Fibroblast of skin of left biceps (primary cell): ENCODE measurements at places on chromosomes 3 and 15.

DNA sequence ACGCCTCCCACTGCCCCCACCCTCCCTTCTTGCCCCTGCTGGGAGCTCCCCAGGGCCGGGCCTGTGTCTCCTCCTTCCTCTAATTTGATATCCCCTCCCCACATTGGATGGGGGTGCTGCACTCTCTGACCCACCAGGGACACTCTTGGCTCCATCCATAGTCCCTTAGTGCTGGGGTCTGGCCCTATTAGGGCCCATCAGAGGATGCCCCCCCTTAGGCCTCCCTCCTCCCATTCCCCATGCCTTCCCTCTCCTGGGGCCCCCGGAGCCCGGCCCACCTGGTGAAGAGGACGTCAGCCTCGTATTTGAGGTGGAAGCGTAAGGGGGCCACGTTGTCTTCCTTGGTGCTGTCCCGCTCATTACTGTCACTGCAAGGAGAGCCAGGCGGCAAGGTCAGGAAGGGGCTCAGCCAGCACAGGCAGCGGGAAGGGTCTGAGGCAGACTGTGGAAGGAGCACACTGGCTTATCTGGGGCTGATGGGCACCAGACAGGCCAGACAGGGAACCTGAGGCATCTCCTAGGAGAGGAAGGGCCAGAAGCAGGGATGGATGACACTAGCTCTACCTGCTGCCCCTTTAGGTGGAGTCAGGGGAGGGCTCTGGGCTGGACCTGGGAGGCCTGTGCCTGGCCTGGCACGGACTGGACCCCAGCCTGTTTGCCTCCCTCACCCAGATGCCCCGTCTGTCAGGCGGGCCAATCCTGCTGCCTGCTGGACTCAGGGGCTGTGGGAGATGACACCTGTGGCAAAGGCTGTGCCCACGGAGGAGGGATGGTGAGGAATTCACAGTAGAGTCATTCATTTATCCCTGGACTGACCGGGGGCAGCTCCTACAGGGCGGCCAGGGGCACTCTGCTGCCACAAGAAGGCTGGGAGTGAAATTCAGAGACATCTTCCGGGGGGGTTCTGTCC lies 36.2 kb downstream of the FEM1B start:
- DNase-seq = no peak

GRCh38 chr3:188789251-188789650 lies 382.5 kb upstream of the TPRG1 start:
- no peak for DNase-seq

GRCh38 chr3:133152681-133153220 lies 114.6 kb downstream of the TMEM108 start:
- no peak for DNase-seq

GRCh38 chr3:20742903-20743552 lies 557.0 kb upstream of the SGO1 start:
- no peak for DNase-seq

- no peak for DNase-seq
Measured at GRCh38 chr15:101469520-101470288, 19.8 kb downstream of the PCSK6 start.

- no peak for DNase-seq
Measured at GRCh38 chr3:119257654-119258410, 17.2 kb upstream of the B4GALT4 start.

- DNase-seq = no peak
Measured at GRCh38 chr3:63800097-63800496, 19.0 kb upstream of the C3orf49 start.

GRCh38 chr15:97961067-97961954 lies 808 bp downstream of the ARRDC4 start:
- no peak for DNase-seq

GRCh38 chr3:66348704-66349103 lies 127.9 kb downstream of the SLC25A26 start:
- no peak for DNase-seq

DNA sequence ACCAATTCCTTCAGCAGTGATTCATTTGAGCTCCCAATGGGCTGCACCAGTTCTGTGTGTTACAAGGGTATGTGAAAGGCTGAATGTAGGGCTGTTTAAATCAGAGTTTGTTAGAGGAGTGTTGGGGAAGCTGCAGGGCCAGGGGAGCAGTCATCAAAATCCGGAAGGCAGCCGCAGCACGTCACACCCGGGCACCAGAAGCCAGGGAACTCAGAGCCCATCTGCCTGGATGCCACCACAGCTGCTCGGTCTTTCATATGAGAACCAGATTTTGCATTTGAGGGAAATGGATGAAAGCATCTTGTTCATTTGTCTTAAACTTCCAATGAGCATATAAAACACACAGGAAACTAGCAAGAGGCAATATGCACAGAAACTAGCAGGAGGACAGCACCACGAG lies 24.2 kb upstream of the NEO1 start:
- DNase-seq = no peak

DNA sequence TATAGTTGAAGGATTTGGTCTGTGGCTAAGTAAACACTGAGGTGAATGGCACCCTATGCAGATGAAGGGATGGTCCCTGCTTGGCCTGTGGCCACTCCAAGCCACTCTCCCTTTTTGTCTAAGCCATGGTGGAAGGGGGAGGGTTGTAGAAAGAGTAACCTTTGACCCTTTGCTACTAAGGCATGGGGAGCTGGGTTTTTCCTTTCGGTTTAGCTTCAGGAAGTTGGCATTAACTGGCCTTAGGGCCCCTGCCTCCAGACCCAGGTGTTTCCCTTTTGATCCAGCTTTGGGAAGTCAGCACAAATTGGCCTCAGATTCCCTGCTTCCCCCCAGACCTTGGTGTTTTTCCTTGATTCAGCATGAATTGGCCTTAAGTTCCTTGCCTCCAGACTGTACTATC lies 49.5 kb downstream of the EFCAB12 start:
- no peak for DNase-seq

DNA sequence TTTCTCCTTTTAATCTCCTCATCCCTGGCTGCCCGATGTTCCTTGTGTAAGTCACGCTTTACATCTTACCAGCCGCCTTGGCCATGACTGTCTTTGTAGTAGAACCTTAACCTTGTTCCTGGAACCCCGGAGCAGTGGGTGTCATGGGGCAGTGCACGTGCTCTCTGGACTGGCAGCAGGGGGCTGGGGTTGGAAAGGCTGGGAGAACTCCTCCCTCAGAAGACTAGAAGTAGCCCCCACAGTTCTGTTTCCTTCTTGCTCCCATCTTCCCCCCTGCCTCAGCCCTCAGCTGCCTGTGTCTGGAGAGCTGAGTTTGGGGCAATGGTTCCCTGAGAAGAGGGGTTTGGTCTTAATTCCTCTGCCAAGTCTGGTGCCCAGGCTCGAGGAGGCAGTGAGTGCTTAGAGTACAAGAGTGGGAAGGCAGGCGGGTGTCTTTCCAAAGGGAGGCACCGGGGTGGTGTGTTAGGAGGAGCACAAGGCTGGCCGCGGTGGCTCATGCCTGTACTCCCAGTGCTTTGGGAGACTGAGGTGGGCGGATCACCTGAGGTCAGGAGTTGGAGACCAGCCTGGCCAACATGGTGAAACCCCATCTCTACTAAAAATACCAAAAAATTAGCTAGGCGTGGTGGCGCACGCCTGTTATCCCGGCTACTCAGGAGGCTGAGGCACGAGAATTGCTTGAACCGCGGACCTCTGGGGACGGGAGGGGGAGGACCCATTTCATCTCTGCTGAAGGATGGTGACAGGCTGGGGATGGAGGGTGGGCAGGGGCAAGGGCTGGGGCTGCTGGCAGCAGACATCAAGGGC lies 100.4 kb downstream of the VGLL4 start:
- no peak for DNase-seq

DNA sequence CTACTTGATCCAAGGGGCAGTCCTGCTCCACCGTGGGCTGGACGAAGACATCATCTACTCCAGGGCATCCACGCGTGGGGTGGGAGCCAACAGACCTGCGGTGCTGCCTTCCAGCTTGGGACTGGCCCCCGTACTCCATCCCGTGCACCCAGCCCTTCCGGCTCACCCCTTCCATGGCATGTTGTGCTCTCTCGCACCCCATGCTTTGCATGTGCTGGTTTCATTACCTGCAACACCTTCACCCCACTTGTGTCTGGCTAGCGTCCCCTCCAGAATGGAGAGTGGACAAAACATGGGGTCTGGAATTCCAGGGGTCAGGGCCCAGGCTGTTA lies 30.2 kb downstream of the SEMA7A start:
- no peak for DNase-seq

DNA sequence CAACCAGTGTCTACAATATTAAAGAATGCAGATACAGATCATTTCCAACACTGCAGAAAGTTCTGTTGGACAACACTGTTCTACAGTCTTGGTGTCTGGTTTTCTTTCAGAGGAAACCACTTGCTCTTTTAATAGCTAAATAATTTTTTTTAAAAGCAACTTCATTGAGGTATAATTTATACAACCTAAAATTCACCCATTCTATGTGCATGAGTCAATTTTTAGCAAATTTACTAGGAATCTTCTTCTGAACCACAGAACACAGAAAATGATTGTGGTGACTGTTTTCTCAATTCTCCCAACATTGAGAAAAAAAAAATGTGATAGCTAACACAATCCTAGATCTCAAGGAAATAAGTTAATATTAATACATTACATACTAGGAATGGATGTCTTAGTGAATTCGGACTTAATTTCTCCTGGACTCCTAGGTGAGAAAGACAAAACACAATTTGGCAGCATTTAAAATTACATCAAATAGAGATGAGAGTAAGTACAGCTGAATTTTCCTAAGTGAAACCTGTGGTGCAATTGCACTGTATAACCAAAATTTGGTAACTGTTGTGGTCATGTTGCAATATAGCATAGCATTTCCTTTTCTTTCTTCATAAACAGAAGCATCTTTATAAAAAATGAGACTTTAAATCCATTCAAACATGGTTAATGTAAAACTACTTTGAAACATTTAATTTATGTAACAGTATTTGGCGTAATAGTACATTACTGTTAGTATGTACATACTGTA lies 15.3 kb upstream of the PLCL2 start:
- DNase-seq = no peak

GRCh38 chr3:99678896-99679295 lies 40.5 kb downstream of the COL8A1 start:
- DNase-seq = no peak

DNA sequence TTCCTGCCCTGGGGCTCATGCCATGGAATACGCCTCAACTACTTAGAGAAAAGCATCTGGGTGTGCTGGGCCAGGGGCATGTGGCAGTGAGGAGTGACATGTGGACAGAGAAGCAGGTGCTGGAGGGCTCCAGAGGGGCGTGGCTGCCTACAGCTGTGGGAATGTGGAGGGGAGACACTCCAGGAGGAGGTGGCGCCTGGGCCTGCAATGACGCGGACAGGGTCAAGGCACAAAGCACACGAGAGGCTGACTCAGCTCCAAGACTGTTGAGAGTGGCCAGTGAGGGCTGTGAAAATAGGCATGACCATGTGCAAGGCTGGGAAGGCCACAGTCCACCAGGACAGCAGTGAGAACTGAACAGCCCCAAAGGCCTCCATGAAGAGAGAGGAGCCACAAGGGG lies 48.5 kb downstream of the PTH1R start:
- no peak for DNase-seq

GRCh38 chr15:99423186-99424130 lies 142.3 kb upstream of the MEF2A start:
- DNase-seq = no peak

DNA sequence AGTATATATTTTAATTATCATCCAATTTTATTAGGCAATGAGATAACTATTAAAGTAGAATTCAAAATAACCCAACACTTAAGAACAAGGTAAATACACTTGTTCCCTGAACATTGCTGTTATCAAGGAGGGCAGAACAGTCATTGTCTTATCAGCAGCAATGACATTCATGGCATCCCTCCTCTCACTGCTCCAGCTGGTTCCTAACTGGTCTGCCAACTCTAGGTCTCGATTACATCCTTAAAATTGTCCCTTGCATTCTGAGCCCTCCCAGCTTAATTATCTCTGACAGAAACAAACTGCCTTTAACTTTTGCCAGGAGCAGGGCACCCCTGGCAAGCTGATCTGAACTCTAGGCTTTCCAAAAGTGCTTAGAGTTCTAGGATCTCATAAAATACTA lies 14.0 kb upstream of the DYNC1LI1 start:
- no peak for DNase-seq

- no peak for DNase-seq
Measured at GRCh38 chr3:101377209-101377608, 56.8 kb upstream of the IMPG2 start.

DNA sequence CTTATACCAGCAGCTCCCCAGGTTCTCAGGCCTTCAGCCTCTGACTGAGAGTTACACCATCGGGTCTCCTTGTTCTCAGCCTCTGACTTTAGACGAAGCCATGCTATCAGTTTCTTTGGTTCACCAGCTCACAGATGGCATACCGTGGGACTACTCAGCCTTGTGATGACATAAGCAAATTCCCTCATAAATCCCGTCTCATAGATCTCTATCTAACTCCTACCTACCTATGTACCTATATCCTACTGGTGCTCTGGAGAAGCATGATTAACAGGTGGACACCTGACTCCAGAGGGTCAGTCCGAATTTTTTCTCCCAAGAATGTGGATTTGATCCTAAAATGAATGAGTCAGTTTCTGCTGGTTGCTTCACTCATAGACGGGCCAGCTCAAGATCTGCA lies 59.1 kb upstream of the CDV3 start:
- DNase-seq = no peak

GRCh38 chr15:80977627-80978036 lies 12.0 kb downstream of the MESD start:
- no peak for DNase-seq

DNA sequence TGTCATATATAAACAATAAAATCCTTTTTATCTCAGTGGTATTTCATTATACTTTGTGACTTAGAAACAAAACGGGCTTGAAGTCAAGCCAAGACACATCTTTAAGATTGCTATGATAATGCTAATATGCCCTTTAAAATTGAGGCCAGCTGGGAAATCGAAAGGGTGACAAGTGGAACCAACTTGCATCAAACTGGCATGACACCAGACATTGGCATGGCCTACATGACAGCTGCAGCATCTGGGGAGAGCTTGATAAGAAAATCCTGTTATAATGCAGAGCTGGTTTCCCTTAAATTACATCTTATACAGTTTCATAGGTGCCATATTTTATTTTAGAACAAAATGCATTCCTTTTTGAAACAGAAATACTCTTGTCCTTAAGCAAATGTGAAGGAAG lies 325.2 kb downstream of the ZBBX start:
- DNase-seq = no peak

DNA sequence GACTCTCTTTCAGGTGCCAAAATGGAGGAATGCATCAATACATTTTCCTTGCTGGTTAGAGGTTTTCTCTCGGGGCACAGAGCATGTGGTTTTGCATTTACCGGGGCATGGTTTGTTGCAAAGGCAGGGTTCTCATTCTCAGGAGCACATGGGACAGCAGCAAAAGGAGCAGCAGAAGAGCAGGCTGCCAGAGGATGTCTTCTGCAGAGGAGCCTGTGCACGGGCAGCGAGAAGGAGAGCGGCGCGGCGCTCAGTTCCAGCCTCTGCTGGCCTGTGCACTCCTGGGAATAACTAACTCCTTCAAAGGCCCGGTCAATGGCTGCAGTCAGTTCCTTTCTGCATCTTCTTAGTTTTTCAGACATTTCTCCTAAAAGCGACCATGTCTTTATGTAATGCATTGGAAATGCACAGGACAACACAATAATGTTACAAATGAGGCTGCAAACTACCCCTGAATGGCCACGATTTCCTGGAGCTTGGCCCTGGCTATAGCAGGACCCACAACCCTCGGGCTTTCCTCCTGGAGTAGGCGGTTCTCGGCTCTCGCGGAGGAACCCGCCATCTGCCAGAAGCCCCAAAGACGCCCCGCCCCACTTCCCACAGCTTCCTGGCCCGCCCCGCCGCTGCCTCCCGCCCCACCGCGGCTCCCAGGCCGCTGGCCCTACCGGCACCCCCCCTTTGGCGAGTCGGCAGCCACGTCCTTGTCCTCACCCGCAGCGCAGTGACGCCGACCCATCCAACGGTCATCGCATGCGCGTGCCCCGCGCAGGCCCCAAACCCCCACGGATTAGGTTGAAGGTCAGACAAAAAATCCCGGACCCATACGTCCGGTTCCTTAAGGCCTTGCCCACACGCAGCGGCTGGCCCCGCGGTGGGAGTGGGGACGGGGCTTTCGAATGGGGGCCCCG lies at the start of gene C3orf62:
Gene C3orf62 (minus strand): TSS at position 758 of the 908 bp plus-strand sequence. CDS start 360 bp downstream, at position 398.
- peak; percentile 55 for DNase-seq
